Naive B cell (primary cell): ENCODE measurements at places on chromosomes 5 and 9.
A peak's percentile ranks its signal among the peaks of the same experiment; 100 is the strongest.

DNA sequence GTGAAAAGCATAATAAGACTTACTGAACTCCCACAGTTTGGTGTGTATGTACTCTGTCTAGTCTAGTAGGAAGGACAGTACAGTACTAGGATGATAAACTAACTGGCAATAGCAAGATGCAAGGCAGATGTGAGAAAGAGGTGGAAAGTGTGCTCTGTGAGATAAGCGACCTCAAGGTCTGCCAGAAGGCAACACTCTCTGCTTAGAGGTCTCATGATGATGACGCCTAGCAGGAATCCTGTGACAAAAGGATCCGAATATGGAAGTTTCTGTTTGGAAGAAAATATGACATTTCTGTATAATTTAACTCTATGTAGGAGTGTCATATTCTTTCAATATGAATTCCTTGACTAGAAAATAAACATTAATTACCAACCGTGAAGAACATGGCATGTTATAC lies 112.2 kb downstream of the PLPPR1 start:
- no peak for DNase-seq

GRCh38 chr5:180950291-180950949 lies 38.2 kb upstream of the BTNL3 start:
- DNase-seq = no peak

DNA sequence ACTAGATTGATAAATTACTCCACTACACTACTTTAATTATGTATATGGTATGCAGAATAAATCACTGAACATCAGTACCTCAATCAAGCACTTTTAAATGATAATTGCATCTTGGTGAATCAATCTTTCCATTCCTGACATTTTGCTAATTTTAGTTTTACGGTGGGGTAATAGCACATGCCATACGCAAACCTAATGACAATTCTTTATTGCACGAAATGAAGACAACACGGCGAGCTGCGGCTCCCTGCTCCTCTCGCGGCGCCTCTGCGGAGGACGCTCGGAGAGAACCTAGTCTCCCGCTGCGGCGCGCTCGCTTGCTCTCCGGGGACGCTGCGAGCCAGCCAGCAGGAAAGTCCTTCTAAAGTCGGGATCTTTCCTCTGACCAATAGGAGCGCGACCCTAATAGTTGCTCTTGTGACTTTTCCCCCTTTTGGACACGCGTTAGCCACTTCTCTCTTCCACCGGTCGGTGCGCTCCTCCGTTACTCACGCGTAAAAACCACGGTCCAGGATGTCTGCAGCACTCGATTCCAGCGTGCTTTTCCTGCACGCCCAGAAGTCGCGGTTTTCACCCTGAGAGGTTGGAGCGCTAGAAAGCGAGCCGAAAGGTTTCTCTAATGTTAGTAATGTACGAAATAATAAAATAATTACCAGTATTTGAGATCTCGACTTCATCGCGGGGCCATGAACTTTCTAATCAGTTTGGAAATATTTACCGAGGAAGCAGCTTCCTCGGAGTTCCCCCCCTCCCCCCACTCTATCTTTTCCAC lies 1.0 kb upstream of the MEF2C start:
- DNase-seq = peak; percentile 67

DNA sequence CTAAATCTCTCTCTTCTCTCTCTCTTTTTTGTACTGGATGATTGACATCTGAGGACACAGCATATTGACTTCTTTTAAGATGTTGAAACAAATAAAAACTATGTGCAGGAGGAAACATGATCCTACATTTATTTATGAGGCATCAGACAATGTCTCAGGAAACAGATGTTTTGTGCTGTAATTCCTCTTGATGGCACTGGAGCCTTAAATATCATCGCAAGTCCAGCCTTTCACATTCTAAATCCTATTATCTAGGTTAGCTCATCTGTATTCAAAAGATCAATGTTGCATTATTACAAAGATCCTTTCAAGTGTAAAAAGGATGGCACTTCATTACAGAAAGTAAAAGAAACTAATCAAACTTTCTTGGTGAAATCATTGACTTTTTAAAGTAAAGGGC lies 63.9 kb downstream of the MAT2B start:
- DNase-seq = no peak

GRCh38 chr5:82205005-82205404 lies 73.1 kb downstream of the RPS23 start:
- no peak for DNase-seq

GRCh38 chr5:160921423-160922285 lies 69.6 kb upstream of the ATP10B start:
- no peak for DNase-seq

GRCh38 chr9:81225596-81225995 lies 463.8 kb downstream of the TLE1 start:
- no peak for DNase-seq

- no peak for DNase-seq
Measured at GRCh38 chr9:12790001-12790400, 15.2 kb downstream of the LURAP1L start.

GRCh38 chr5:154836225-154836624 lies 14.2 kb downstream of the FAXDC2 start:
- no peak for DNase-seq

DNA sequence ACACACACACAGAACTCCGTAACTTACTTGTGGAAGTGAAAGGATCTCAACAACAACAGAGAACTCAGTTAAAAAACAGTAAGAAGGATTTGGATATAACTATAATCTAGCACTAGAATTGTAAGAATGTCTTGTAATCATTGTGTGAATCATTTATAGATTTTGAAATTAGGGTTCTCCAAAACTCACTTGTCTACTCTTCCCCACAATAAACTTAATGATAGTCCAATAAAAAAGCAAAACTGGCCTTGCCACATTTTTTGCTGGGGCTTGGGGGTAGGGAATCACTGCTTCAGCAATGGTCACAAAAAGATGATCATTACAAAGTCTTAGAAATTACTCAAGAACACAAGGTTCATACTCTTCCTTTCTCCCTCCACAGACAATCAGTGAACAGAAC lies 8.8 kb downstream of the TBCA start:
- DNase-seq = no peak

DNA sequence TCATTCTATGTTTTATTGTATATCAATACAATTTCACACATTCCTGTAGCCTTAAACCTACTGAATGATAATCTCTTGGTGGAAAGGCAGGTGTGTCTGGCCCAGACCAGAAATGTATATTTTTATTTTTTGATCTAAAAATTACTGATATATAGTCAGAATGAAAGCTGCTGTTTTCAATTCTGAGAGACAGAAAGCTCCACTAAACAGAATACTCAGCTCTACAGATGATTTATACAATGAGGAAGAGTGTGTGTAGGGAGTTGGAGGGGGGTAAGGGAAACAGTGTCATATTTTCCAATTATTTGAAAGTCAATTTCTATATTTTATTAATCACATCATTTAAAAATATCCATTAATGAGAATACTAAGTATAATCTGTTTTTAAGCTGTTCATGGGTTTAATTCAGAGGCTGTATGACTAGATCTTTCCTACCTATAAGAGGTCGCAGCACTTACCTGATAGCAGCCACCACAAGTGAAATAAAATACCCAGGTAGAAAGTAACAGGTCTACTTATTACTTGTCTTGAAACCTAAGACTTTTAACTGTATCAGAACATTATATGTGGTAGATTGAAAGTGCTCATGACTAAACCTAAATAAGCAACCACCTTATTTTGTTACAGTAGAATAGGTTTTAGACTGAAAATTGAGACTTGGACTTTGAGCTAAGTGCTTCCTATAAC lies 183.4 kb downstream of the TMC1 start:
- DNase-seq = no peak

GRCh38 chr5:32639943-32640342 lies 54.6 kb downstream of the SUB1 start:
- no peak for DNase-seq

DNA sequence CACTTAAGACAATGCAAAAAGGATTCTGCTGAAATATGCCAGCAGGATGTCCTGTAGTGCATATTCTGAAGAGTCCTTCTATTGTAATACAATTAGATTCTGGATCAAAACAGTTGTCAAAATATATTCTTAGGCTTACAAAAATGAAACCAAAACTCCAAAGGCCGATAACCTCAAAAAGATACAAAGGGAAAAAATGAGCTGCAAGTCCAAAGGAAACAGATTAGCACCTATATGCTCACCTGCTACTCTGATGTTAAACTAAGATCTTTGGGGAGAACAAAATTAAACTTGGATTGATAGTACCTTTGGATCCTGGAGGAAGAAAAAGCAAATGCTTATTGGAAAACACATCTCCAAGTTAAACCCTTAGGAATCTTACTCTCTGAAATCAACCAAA lies 397.1 kb downstream of the SPATA31D1 start:
- DNase-seq = no peak

DNA sequence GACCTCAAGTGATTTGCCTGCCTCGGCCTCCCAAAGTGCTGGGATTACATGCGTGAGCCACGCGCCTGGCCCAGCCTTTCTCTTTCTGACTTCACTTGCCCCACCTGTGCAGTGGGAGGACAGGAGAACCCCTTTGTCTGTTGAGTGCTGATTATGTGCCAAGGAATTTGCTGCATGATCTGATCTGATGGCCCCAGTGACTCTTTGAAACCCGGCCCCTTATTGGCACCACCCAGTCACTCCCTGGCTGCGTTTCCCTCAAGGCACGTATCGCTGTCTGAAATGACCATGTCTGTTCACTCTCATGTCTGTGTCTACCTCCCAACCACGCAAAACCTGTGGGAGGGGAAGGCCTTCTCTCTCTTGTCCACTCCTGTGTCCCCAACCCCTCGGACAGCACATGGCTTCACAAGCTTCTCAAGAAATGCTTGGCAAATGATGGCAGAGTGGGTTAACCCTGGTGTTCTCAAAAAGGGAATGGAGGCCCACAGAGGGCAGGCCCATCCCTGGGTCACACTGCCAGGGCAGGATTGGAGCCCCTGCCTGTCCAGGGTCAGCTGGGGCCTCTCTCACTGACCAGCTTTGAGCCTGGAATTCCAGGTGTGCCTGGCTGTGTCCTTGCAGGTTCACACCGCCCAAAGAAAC lies 21.9 kb downstream of the NEK6 start:
- DNase-seq = no peak

DNA sequence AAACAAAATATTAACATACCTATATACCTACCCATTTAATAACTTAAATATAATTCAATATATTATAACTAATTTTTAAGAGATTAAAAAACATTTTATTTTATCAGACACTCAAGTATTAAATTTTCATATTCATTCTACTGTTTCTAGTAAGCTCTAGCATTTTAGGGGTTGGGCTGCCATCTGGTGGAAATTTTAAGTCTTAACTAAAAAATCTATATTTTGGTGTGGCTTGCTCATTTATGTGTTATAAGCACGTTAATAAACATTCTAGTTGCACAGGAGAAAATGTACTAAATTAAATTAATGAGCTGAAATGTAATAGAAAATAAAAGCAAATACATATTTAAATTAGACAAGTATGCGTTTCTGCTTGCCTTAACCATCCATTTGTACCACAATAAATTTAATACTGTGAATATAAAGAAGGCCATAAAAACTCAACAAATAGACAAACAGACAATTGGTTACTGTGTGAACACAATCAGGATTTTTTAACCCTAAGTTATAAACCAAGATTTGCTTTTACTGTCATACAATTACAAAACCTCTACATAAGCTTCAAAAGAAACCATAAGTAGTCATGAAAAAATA lies 1728.3 kb upstream of the CDH9 start:
- no peak for DNase-seq

DNA sequence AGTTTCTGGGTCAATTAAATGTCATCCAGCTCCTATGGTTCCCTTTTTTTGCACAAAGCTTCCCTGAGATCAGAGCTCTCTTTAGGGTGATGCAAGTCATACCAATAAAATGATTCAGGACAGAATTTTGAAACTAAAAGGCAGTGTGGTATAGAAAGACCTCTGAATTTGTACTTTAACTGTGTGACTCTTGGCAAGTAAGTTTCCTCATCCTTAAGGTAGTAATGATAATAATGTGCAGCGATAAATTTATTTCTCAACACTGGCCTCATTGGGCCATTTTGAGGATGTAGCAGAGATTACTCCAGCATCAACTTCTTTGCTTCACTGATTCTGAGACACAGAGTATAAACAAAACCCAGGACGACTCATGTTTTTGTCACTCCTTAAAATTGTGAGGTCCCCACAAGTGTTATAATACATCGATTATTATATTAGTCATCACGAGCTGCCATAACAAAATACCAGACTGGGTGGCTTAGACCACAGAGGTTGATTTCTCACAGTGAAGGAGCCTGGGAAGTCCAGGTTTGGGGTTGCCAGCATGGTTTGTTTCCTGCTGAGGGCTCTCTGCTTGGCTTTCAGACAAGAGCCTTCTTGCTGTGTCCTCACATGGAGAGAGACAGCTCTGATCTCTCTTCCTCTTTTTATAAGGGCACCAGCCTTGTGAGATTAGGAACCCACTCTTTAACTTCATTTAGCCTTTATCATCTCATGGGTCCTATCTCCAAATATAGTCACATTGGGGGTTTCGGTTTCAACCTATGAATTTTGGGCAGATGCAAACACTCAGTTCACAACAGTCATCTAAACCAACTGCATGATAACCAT lies 293.0 kb downstream of the ZNF608 start:
- peak; percentile 59 for DNase-seq

DNA sequence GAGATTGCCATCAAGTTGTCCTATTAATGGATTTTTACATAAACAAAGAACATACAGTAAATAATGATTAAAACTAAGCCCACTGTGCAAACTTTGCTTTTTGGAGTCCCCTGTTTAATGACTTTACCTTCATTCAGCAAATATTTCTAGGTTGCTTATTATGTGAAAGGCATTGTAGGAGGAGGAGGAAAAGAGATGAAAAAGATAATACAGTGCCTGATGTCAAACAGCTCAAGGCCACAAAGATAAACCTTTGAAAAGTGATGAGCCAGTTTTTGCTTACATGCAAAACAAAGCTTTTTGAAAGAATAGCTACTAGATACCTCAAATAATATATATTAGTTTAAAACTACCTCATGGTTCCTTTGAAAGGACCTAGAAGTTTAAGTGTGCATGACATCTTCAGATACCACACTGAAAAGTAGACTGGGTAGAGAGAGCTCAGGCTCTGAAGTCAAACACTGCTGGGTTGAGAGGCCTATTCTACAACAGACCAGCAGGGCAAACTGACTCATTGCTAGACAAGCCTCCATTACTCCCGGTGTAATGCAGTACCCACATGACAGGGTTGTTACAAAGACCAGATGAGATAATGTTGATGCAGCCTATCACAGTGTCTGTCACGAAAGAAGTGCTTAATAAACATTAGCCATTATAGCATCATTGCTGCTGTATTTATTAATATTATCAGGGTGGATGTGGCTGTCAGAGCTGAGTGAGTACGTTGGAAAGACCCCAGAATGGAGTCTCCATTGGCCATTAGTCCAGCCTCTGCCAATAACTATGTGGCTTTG lies 11.8 kb downstream of the DEPDC1B start:
- no peak for DNase-seq

GRCh38 chr5:33781286-33781685 lies 110.5 kb downstream of the ADAMTS12 start:
- no peak for DNase-seq
